ENCODE measurements at places on chromosomes 16 and 17. TPM values are rescaled to one million over a fixed set of nuclear protein-coding genes. Genes with fewer than 3 reads are reported as not detected.

Gene SDR42E2
- 0.10 TPM for polyA plus RNA-seq

GRCh38 chr16:22278441-22279230 is 18.6 kb upstream of the POLR3E start:
- DNase-seq, result no peak

DNA sequence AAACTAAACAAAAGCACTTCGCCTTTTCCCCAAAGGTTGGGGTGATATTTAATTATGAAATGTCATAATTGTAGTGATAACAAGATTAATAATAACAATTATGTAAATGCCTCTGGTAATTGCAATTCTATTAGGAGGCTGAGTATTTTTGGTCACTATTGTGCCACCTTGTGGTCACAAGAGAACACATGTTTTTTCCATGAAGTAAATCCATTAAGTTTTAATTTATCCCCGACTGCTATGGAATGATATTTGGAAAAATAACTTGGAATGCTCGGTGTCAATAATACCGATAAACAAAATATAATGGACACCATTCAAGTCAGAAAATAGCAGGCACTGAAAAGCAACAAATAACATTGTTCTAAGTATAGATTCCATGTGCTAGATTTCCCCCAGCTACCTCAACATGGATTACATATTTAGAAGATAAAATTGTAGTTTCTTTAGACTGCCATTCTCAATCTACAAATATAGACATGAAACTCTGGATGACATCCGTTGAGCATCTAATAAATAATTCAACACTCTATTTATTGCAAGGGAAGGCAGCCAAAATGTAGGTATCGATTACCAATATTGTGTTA is 25.0 kb upstream of the KCNJ2 start:
- no peak for DNase-seq

- DNase-seq, result no peak
Measured at GRCh38 chr16:31853291-31853690, 20.3 kb upstream of the ZNF267 start.

GRCh38 chr16:23406024-23406423 is 47.0 kb downstream of the COG7 start:
- DNase-seq, result no peak

- no peak for DNase-seq
Measured at GRCh38 chr16:87350681-87351319, 32.8 kb downstream of the FBXO31 start.
